Right hindlimb (tissue), 1 donor: ENCODE measurements at places on chromosomes 3 and 15.
A peak's percentile ranks its signal among the peaks of the same experiment; 100 is the strongest.

GRCh38 chr15:40108061-40108854 lies 421 bp downstream of the BMF start:
- peak; percentile 87 for DNase-seq

- no peak for DNase-seq
Observed at GRCh38 chr3:9779721-9780457, 10.1 kb upstream of the CAMK1 start.

DNA sequence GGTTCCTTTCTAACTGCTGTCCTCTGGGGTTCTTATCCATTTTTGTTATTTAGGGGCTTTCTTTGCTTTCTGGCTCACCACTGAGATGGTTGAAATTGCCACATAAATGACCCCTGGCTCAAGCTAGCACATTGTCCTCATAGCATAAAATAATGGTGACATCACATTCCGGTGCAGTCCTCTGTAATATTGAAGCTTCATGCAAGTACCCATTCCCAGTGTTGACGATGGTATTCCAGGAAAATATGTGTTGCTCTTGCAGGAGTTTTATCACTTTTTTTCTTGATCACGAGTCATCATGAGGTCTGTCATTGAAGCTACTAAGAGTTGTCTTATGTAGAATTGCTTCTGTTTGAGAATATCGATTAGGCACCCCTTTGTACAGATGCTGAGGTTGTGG lies 56.1 kb downstream of the CRTC3 start:
- no peak for DNase-seq

- DNase-seq, result no peak
Observed at GRCh38 chr3:10873415-10873814, 57.4 kb downstream of the SLC6A11 start.
